ENCODE measurements at places on chromosomes 2 and 18. TPM values are rescaled to one million over a fixed set of nuclear protein-coding genes. Genes with fewer than 3 reads are reported as not detected.

The WNT10A gene
- total RNA-seq: 0.20 TPM

The RASGRP3 gene
- total RNA-seq: 0.84 TPM

The TWIST2 gene
- 49.9 TPM for total RNA-seq

The ACVR2A gene
- 5.7 TPM for total RNA-seq

The GALM gene
- total RNA-seq: not detected

The ARHGEF4 gene
- 1.2 TPM for total RNA-seq

The CCL20 gene
- 0.23 TPM for total RNA-seq

The IMPA2 gene
- total RNA-seq: 0.93 TPM

The PLB1 gene
- 1.8 TPM for total RNA-seq

The HOXD4 gene
- total RNA-seq: not detected

The UGT1A10 gene
- total RNA-seq: not detected

The STK36 gene
- total RNA-seq: 11.0 TPM

The SERPINB4 gene
- total RNA-seq: not detected

The IL1RL1 gene
- total RNA-seq: not detected

The GPBAR1 gene
- total RNA-seq: not detected

The IL1B gene
- 4.1 TPM for total RNA-seq

The TGFA gene
- total RNA-seq: 25.8 TPM

The LRRC30 gene
- not detected for total RNA-seq

The RGPD3 gene
- 0.03 TPM for total RNA-seq

The MARCHF4 gene
- total RNA-seq: 24.1 TPM

The SLC1A4 gene
- total RNA-seq: 8.3 TPM

The GAD1 gene
- total RNA-seq: 2.4 TPM

The PSMA8 gene
- total RNA-seq: not detected

The IL1RN gene
- 0.10 TPM for total RNA-seq

The ABCG5 gene
- total RNA-seq: not detected

The RNF25 gene
- total RNA-seq: 106 TPM

The SPATA3 gene
- total RNA-seq: not detected

The PTCD3 gene
- total RNA-seq: 84.8 TPM

The FEV gene
- not detected for total RNA-seq

The PLCL1 gene
- 0.16 TPM for total RNA-seq

The SLC9A4 gene
- not detected for total RNA-seq

The LCT gene
- total RNA-seq: not detected

The DUSP19 gene
- 1.2 TPM for total RNA-seq

The CYP1B1 gene
- total RNA-seq: not detected

The CIB4 gene
- total RNA-seq: not detected

The CDH19 gene
- not detected for total RNA-seq

The SRD5A2 gene
- not detected for total RNA-seq

The HRH4 gene
- not detected for total RNA-seq

The CDH2 gene
- total RNA-seq: 60.4 TPM

The TANC1 gene
- total RNA-seq: 17.0 TPM

The CHRNA1 gene
- total RNA-seq: 0.10 TPM

The DSC2 gene
- 1.2 TPM for total RNA-seq

The RPRM gene
- total RNA-seq: not detected

The NOSTRIN gene
- total RNA-seq: not detected

The EMILIN2 gene
- total RNA-seq: 2.5 TPM

The GALR1 gene
- not detected for total RNA-seq

The ACKR3 gene
- total RNA-seq: not detected

The NEURL3 gene
- total RNA-seq: not detected

The FIGN gene
- total RNA-seq: 0.43 TPM

The CCDC121 gene
- 1.2 TPM for total RNA-seq

The VIL1 gene
- not detected for total RNA-seq

The INPP5D gene
- 1.0 TPM for total RNA-seq

The GRHL1 gene
- 0.11 TPM for total RNA-seq

The AQP12B gene
- not detected for total RNA-seq

The PRSS56 gene
- not detected for total RNA-seq

The EPB41L3 gene
- 191 TPM for total RNA-seq

The ALMS1 gene
- 12.3 TPM for total RNA-seq

The SLC5A7 gene
- not detected for total RNA-seq

Measured in HT1080 (cell line).